ENCODE measurements at places on chromosomes 7 and 10.

GRCh38 chr10:114388275-114388674, 16.0 kb downstream of the AFAP1L2 start:
- DNase-seq = no peak

DNA sequence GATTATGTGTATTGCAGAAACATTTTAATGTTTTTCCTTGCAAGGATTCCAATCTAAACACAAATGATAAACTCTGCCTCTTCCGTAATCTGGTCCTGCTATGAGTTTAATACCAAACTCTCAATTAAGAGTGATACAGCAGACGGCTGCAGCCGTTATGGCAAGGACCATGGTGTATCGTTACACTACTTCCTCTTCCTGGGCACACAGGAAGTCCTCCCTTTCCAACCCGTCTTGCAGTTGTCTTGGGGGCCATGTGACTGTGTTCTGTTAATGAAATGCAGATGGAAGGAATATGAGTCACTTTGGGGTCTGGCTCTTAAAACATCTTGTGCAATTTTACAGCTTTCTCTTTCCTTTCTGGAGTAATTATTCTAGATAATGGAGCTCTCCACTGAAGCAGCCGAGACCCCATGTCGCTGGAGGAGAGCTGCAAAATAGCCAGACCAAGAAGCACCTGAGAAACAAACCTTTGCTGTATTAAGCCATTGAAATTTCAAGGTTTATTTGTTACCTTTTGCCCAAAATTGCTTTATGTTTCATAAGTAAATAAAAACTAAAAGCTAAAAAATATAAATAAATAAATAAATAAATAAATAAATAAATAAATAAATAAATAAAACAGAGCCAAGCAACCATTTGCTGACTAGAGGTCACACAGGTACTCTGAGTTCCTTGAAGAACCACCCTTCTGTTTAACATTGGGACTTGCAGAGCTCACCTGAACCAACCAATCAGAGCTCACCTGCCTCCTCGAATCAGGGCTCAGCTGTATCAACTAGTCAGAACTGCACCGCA, 74.7 kb downstream of the FRMPD2 start:
- DNase-seq = no peak

DNA sequence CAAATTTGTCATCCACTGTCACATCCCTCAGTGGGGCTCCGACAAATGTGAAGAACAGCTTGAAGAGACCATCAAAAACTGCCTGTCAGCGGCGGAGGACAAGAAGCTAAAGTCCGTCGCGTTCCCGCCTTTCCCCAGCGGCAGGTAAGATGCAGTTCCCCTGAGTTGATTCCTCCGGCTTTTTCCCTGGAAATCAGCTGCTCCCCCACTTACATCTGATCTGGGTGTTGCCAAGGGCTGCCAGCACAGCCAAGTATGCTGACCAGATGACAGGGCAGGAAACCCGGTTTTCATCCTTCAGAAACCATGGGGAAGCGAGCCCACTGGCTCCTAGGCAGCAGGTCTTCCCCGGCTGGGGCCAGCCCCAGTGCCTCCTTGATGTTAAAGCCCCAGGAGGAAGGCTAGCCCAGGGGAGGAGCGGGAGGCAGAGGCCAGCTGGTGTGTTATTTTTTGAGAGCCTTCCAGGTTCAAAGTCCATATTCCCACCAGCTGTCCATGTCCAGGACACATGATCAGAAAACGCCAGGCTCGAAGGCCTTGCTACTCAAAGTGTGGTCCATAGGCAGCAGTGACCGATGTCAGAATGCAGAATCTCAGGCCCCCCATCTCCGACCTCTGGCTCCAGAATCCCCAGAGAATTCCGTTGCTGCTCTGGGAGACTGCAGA, 23.4 kb downstream of the AIFM2 start:
- no peak for DNase-seq

DNA sequence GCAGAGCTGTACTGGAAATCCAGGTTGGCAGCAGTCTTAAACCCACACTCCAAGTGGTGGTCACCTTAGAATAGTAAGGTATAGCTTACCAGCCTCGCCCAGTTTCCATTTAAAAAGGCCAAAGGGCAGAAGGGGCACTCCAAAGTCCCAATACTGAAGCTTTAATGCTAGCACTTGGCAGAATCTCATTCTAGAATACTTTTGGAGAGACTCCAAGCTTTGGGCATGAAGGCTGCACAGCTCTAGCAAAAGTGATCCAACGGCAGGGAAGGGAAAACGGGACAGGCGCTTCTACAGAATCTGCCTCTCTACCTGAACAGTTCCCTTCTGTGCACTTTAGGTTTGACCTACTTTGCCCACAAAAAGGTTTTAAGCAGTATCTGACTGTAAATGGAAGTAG, 19.7 kb downstream of the SMURF1 start:
- DNase-seq = no peak

DNA sequence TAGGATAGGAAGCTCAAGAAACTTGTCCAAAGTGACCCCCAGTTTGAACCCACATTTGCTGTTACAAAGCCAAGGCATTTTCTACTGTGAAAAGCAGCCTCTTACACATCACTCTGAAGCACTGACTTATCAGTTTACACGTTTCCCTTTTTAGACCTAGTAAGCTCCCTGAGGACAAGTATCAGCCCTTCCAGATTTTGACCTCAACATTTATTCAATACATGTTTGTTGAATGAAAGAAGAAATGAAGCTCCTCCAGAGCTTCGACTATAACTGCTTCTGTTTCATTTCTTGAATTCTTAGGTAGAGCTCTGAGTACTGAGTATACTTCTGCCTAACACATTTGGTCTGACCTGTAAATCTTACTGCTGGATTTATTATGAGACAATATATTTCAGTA, 2.7 kb downstream of the WASL start:
- DNase-seq = no peak

DNA sequence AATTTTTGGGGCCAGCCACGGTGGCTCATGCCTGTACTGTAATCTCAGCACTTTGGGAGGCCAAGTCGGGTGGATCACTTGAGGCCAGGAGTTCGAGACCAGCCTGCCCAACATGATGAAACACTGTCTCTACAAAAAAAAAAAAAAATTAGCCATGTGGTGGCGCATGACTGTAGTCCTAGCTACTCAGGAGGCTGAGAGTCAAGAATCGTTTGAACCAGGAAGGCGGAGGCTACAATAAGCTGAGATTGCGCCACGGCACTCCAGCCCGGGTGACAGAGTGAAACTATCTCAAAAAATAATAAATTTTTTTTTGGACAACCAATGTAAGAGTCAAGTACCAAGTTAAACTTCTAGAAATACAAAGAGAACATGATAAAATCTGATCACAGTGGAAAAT, 164.6 kb downstream of the AVL9 start:
- no peak for DNase-seq

DNA sequence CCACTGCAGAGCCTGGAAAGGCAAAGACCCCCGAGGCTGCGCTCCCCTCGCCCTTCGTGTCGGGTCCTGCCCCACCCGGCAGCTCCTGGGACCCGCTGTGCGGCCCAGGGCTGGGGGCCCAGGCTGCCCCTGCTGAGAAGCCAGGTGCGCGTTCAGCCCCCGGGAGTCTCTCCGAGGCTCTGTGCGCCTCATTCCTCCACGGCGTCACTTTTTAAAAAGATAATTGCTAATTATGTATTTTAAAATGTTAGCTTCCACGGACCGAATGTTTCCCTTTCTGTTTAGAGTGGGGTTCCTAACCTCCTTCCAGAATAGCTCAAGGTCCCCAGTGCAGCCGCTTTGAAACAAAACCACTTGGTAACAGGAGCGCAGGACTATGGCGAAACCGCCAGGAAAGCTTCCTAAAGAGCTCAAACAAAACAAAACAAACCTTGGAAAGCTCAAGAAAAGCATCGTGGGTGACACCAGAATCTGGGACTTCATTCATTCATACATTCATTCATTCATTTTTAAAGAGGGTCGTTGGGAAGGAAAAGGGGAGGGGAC, 45.6 kb downstream of the PDIA4 start:
- no peak for DNase-seq

- no peak for DNase-seq
Measured at GRCh38 chr7:30164567-30164966, 29.8 kb downstream of the MTURN start.

DNA sequence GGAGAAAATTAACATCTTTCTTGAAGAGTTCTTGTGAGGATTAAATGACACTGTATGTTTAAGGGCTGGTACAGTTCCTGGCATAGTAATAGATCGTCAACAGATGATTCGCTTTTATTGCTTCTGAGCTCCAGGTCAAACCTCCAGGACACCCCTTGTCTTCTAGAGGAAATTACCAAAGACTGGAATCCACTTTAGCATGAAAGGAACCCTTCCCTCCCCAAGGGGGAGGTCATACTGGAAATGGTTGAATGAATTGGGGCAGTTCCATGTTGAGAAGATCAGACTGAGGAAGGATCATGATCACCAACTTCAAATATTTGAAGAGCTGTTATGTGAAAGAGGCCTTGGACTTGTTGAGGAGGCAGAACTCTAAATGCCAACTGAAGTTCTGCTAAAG, 8.9 kb downstream of the NFE2L3 start:
- DNase-seq = no peak

All from NCI-H2029 treated with DMSO at 0.1 percent for 48 hours (cell line).